Mesothelial cell of epicardium (in vitro differentiated cells): ENCODE measurements at places on chromosomes 7 and 10.

- no peak for DNase-seq
These were observed 120.7 kb downstream of the PRKAG2 start for GRCh38 chr7:151756076-151756731.

GRCh38 chr7:131581241-131582051 is 25.0 kb upstream of the PODXL start:
- DNase-seq: peak; percentile 53

GRCh38 chr10:16470747-16471146 is 33.9 kb downstream of the PTER start:
- DNase-seq: no peak

DNA sequence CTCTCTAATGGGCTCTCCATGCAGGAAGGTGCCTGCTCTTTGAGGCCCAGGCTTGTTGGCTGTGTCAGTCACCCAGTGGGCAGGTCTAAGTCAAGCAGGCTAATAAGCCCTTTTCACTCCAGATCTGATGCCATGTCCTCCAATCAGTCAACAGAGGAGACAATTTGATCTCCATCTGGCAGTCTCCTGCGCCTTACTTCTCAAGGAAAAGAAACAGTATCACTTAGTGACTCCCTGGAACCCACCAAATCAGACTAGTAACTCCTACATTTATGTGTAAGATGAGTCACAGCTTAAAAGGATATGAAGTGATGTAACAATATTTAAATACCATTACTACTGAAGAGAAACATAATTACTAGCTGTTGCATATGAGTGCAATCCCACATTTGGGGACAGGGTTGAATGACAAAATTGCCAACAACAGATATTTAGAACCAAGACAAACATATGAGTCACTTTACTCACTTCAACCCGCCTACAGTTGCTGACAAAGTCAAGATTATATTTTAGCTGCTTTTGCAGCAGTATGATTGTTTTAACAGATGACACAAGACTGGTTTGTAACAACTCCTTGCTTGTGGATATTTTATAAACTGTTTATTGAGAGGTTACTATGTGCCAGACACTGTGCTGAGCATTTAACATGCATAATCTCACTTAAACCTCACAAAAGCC is 72.1 kb downstream of the USP6NL start:
- no peak for DNase-seq

DNA sequence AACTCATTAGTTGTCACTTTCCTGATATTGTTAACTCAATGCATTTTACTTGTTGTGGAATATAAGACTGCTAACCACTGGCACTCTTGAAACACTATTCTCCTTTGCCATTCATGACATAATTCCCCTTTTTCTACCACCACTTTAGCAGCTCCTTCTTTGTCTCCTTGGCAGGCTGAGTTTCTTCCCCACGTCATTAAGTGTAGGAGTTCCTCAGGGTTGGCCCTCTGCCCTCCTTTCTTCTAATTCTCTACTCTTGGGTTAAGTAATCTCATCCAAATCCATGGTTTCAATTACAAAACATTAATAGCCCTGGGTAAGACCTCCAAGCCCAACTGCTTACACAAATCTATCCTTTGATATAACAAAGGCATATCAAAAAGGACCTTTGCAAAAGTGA is 175.1 kb downstream of the HGF start:
- no peak for DNase-seq

DNA sequence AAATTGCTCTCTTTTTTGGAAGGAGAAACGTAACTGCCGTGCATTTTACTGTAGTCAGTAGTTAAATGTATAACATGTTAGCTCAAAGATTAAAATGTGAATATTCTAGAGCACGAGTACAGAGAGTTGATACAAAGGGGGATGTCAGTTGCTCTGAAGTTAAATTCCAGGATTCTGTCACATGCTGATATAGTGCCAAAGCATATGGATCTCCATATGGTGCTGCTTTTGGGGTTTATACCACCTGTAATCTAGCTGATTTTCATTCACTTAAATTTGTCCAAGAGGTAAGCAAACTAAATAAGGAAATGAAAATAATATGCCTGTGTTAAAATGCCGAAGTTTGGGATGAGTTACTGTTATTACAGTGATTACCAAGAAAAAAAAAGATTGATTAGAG is 298.6 kb downstream of the EXOC4 start:
- no peak for DNase-seq

GRCh38 chr10:17134737-17135260 is 5.2 kb upstream of the CUBN start:
- no peak for DNase-seq

DNA sequence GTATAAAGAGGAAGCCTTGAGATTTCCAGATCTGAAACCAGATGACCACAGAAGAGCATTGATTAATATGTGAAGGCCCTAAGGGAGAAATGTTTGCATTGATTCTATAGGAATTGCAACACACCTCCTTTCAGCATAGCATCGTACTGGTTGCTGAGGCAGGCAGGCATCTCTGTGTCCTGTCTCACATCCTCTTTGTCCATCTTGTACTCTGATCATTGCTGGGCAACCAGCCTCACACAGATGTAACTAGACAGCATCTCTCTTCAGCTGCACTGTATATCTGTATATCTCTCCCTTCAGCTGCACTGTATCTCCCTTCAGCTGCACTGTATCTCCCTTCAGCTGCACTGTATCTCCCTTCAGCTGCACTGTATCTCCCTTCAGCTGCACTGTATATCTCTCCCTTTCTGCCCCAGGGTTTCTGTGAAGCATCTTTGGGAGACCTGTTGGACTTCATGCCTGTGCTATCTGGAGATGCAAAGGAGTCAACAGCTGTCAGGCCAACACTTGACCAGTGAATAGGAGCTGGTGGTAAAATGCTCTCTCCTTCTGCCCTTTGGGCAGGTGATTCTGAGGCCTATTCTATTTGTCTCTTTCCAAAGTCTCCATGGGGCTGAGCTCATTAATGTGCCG is 40.3 kb downstream of the TMEM178B start:
- no peak for DNase-seq

DNA sequence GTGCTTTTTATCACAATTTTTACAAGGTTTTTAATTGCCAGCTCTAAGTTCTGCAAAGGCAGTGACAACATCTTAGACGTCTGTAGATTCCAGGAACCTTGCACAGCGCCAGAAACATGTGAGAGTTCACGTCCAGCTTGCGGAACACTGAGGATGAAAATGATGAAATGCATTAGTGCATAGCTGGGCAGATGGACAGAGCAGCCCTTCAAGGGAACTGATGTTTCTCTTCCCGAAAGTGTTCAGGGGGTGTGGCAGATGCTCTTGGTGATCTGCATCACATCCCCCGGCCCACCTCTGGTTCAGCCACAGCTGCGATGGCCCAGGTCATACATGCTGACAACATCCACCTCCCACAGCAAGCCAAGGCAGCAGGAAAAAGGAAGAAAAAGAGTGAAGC is 40.9 kb downstream of the ITIH5 start:
- DNase-seq: no peak

- no peak for DNase-seq
These were observed 54.1 kb downstream of the LAMB1 start for GRCh38 chr7:107948645-107949442.

DNA sequence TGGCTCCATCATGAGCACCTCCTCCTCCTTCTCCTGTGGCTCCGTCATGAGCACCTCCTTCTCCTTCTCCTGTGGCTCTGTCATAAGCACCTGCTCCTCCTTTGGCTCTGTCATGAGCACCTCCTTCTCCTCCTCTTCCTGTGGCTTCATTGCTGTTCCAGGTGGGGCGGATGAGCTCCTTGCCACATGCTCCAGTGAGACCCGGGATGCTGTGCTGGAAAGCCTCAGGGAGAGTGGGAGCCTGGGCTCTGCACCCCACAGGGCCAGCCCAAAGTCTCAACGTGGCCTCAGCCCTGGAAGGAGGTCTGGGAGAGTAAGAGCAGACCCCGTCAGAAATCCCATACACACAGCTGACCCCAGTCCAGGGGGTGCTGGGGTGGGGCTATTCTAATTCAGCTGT is 380.7 kb downstream of the TCERG1L start:
- DNase-seq: no peak

DNA sequence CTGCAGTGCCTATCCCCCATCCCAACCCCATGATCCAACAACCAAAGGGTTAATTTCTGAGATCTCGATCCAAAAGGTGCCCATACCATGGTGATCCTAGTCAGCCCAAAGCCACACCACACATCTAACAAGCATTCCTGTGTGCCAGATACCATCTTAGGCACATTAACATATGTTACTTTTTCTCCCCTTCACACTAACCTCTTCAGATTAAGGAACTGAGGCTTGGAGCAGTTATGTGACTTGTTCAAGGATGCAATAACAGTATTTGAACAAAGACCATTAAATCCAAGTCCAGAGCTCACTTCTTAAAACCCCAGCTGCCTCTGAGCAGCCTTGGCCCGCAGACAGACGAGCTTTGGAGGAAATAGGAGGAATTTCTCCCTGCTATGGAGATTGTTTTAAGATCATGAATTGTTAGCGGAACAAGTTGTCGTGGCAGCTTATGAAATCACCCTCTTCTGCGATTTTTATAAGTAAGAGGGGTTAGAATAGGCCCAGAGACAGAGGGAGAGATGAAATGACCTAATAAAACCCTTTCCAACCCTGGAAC is 327.2 kb downstream of the KCNMA1 start:
- no peak for DNase-seq

- DNase-seq: no peak
These were observed 66.5 kb downstream of the DGKB start for GRCh38 chr7:14836006-14836405.

DNA sequence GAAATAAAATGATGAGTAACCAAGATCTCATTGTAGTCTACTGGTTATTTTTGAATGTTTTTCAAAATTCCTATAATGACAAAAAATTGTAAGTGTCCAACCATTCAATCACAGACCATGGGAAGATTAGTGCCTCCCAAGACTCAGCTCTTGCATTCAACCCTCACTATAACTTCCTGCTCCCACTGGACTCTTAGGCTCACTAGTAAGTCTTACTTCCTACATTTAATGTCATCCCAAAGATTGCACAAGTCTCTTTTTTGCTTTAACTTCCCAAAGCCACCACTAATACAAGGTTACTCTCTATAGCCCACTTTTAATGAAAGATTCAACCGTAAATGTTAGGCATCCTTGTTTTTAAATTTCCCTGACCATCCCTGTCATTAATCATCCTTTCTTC is 111.9 kb upstream of the NRBF2 start:
- no peak for DNase-seq

DNA sequence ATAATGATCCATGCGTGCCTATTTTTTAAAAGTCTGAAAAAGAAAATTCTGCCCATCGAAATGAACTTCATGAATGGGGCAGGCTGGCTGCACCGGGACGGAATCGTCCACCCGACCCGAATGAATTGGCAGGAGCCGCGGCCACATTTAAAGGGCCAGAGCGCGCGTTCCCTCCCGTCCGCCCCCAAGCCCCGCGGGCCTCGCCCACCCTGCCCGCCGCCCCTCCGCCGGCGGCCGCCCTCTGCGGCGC is 319 bp upstream of the GATA3 start:
- DNase-seq: no peak

- DNase-seq: no peak
These were observed 50.4 kb upstream of the FHIP2A start for GRCh38 chr10:114771157-114771556.

- DNase-seq: no peak
These were observed 138.1 kb upstream of the ITGB1 start for GRCh38 chr10:33095867-33096815.
